ENCODE measurements at places on chromosomes 16 and 17.

DNA sequence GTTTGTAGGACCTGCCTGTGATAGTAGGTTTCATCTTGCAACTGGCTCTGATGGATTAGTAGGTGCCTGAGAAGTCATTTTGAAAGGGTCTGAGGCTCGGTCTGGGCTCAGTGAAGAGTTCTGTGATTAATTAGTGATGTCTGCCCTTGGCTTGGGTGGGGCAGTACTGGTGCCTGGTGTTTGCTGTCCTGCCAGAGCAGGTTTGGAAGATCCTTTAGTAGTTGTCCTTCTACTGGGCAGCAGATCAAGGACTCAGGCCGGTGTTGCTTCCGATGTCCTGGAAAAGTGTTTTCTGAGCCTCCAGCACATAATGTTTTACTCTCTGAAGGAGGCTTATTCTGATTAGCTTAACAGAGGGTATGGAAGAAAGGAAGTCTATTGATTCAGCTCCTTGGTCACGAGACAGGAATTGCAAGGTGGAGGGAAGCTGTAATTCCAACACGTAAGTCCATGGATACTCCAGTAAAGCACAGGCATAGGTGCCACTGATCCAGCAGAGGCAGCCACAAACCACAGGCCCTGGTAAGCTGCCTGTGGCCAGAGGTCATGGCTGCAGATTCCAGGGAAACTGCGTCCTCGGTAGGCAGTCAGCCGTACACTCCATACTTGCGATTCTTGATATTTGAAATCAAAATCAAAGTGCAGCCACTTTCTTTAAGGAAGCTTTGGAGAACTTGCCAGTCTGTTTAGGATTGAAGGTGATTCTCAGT lies 18.7 kb downstream of the HLF start:
- DNase-seq: no peak

- no peak for DNase-seq
Measured at GRCh38 chr16:51440131-51440889, 289.2 kb upstream of the SALL1 start.

DNA sequence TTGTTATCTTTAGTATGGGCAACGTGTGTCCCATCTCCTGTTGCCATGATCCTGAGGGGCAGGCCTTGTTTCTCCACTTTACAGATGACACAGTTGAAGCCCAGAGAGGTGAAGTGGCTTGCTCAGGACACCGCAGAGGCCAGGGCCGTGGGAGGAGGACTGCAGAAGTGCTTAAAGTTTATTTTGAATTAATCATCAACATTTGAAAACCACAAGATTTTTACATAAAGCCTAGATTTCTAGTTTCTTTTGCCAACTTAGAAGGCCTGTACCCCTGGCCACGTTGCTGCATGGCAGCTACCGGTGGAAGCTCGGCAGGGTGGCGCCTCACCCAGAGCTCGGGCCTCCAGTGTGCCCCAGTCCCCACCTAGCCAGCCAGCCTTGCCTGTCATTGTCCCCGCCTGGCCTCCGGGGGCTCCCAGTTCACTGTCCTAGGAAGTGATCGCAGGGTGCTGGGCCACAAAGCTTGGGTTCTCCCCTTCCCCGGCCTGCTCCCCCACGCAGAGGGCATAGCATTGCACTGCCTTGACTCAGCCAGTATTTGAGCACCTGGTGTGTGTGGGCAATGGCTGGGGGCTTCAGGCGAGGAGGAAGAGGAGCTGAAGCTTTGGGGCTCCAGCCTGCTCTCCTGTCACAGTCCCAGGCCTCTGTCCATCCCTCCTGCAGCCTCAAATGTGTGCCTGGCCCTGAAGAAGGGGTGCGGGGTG lies 14.8 kb upstream of the ADCY7 start:
- DNase-seq: no peak

DNA sequence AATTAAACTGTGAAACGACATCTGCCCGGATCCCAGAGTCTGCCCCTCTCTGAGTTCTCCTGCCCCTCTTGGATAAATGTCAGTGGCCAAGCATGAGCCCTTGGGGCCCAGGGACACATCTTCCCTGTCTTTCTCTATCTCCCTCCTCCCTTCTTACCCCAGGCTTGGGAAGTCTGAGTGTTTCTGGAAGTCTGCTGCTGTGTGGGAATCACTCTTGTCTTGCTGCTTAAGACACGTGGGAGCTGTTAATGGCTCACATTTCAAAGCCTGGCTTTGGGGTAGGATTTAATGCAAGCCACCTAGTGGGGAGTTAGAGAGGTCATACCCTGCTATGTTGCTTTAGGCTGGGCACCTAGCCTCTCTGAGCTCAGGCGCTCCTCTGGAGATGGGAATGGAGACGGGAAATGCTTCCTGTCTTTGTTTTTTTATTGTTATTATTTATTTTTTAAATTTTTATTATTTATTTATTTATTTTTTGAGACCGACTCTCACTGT lies 218.5 kb upstream of the CIBAR2 start:
- DNase-seq: no peak

DNA sequence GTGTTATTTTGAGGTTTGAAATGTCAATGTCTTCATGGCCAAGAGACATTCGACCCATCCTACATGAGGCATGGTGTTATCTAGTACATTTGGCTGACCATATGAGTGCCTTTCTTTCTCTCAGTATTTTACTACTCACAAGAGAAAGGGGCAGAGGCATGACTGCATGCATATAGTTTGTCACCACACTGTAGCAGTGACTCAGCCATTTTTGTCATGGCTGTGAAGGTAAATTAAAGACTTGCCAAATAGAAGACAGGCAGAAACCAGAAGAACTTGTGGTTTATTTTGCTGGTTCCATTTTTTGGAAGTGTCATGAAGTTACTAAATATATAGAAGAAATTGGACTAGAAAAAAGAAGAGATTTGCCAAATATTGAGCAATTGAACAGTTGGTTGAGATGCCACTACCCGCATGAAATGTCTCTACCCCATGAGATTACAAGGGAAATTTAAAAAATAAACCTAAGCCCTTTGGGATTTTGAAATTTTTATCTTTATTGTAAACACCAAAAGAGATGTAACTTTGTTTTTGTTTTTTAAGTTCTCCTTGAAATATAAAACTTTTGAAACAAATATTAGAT lies 170.3 kb downstream of the CHD9 start:
- no peak for DNase-seq

GRCh38 chr17:59093702-59094231 lies 12.9 kb downstream of the TRIM37 start:
- no peak for DNase-seq

DNA sequence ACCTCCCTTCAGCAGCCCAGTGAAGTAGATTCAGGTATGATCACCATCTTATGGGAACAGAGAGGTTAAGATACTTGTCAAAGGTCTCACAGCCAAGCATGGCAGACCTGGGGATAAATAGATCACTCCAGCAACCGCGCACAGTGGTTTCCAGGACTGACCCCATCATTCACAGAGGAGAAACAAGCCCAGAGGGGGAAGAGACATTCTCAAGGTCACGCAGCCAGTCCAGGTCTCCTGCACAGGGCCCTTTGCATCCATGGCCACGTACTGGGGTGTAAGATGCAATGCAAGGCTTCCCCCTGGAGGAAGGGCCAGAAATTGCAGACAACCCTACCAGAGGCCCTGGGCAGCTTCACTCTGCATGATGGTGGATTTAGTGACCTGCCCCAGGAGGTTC lies 19.9 kb downstream of the TLE7 start:
- no peak for DNase-seq

DNA sequence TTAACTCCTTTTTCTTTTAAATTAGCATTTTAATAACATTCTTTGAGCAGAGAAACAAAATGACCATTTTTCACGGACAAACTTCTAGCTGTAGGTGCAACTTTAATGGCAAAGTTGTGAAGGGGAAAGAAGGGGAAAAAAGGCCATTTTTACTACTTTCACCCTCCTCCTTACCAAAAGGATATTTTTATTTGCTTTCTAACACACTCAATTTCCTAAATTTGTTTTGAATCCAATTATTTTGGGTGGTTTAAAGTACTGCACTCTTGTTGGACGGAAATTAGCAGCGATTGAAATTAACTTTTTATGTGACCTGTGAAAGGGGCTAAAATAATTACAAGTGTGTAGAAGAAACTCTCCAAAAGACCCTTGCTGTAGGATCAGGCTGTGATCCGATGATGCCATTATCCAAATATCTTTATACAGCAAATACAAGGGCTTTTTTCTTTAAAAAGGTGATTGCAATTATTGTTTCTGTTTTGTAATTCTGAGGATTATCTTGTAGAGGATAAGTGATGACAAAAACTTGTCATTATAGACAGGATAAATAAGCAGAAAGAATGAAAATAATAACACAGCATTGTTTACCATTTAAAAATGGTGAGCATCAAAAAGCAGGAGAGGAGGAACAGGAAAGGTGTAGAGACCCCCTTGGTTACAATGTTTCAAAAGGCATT lies 42.4 kb downstream of the SNX11 start:
- DNase-seq: no peak

DNA sequence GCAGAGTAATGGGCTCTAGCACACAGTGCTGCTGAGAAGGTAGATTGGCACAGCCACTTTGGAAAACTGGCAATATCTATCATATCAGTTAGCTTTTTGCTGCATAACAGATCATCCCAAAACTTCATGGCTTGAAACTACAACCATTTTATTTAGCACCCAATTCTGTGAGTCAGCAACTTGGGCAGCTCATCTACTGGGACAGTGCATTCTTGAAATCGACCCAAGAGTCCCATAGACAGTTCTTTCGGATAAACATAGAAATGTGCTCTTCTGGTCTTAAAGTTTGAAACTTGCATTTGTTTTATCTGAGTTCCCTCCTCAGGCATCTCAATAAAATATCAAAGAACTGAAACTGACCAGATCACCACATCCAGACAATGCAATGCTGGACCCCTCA lies 76.7 kb downstream of the CEP112 start:
- no peak for DNase-seq

GRCh38 chr16:74740795-74741304 lies 33.8 kb downstream of the FA2H start:
- DNase-seq: no peak

- no peak for DNase-seq
Measured at GRCh38 chr17:40264458-40265185, 23.1 kb upstream of the CDC6 start.

DNA sequence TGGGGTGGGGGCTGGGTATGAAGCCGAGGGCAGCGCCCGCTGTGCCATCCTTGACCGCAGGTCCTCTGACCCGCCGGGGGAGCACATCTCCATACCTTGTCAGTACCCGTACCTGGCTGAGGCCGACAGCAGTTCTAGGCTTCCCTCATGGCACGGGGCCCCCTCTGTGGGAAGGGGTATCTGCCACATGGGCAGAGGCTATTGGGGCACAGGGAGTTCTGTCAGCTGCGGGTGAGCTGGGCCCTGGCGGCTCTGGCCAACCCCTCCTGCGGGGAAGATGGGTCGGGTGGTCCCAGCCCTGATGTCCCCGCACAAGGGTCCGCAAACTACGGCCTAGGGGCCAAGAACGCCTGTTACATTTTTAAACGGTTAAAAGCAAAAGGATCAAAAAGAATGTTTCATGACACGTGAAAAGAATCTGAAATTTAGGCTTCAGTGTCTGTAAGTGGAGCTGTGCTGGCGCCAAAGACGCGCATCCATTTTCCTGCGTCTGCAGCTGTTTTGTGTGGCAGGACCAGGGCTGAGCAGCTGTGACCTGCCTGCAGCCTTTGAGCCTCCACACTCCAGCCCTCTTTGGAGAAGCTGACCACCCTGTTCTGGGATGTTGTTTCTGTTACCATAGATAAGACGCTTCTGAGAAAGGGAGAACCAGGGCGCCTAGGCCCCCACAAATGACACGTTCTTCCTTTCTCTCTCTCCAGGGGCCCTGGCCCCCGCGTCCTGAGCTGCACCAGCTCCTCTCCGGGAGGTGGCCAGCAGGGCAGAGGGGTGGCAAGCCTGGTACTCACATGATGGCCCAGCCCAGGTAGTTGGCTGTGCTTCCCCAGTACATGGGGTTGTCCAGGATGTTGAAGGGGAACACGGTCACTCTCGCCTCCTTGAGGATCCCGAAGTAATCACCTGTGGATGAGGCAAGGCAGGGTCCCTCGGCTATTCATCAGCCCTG lies 12.7 kb upstream of the RASD1 start:
- DNase-seq: no peak

DNA sequence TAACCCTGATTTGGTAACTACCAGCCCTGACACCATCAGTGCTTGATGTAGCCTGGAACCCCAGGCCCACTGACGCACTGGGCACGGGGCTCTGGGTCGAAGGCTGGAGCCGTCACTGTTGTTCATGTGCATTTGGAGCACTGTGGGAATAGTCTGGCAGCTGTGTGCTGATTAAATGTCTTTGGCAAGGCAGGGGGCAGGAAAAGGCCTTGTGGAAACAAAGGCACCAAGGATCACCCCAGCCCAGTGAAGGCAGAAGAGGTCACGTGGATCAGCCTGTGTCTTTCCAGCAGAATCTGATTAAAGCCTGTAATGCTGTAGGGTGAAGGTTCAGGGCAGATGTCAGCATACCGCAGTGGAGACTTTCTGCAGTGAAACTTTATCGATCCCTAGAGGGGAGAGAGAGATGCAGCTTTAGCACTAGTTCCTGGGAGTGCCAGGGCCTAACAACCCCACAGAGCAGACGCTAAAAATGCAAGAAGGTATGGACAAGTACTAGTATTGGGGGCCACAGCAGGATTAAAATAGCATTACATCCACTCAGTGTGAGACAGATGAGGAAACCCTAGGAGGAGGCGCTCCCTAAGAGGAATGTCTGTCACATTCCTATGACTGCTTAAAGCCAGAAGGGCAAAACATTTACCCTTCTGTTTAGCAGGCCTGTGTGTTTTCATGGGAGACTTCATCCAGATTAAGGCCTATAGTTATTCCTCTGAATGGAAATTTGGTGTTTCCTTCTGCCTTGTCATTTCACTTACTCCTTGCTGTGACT lies 9.7 kb downstream of the ZNHIT3 start:
- no peak for DNase-seq

DNA sequence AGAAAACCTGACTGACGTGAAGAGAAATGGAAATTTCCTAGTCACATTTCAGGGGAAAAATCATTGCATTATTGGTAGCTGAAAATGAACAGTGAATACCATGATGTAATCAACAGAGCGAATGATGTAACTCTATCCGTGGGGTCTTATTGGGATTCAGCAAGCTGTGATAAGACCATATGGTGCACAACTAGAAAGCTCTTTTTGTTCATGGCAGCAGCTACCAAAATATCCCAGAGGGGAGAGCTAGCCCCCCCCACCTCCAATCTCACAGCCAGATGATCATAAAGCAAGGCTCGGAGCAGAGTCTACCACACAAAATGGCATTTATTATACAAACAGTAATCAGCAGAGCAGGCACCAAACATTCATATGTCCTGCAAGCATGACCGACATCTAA lies 22.2 kb upstream of the DNAH17 start:
- no peak for DNase-seq

DNA sequence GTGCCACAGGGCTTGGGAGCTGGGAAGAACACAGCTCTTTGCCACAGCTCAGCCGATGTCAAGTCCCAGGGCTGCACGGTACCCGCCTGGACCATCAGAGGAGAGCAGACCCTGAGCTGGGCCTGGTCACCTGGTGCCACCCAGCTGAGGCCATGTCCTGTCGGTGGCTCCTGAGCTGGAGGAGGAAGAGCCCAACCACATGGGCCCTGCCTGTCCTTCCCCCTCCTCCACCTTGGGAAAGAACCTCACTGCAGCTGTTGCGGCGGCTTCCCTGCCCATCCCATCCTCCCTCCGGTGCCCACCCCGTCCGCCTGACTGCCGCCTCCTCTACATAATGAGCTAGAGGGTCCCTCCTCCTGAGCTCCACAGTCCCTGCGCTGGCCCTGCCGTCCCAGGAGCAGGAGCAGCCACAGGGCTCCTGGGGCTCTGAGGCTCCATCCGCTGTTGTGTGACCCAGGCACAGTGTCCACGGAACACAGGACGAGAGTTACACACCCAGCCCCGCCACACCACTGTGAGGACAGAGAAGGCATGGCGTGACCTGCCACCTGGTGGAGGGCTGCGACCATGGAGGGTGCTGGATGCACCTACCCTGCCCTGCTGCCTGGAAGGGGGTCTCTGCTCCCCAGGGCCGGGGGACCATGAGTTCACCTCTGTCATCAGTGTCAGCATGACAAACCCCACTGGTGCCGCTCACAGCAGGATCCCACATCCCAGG lies 21.4 kb upstream of the CHMP6 start:
- DNase-seq: no peak

Data from esophagus squamous epithelium (tissue), 5 donors.